Omental fat pad (tissue), 4 donors: ENCODE measurements at places on chromosomes 4 and X.

DNA sequence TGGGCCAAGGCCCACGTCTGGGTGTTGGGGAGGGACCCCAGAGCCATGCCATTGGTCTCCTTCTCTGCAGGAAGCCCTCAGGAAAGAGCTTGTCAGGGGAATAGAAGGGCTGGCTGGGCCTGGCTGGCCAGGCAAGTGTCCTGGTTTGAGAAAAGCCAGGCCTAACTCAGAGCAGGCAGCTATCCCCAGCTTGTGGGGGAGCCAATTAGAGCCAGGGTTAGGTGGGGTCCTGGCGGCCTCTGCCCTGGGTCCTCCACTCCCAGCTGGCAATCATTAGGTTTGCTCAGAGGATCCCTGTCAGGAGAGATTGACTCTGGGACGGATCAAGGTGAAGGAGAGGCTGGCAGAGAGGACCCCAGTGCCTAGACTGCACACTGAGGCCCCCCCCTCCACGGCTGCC lies 64.8 kb downstream of the PJA1 start:
- no peak for DNase-seq

GRCh38 chr4:7236847-7237246 lies 44.5 kb downstream of the SORCS2 start:
- DNase-seq = no peak

DNA sequence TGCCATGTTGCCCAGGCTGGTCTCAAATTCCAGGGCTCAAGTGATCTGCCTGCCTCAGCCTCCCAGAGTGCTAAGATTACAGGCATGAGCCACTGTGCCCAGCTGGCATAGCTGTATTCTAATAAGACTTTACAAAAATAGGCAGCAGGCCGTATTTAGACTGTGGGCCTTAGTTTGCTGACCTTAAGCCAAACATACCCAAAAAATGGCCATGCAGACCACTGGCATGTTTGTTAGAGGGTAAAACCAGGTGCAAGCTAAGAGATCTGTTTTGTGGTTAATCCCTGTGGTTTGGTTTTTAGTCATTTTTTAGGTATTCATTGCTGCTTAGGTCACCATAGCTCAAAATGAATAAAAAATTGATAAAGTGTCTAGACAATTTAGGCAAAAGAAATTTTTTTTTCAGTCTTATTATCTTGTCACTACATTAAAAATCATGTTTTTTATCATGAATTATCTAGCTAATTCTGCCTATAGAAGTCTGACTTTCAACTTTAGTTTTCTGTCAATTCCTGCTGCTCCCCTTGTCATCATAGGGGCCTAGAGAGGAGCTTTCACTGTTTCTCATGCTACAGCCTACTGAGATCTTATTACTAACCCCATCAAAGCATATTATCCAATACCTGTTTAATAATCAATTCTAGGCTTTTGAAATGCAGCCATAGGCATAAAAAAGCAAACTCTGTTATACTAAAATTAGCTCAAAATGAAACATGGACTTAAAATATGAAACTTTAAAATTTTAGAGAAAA lies 7.5 kb upstream of the SPINK2 start:
- DNase-seq = no peak

GRCh38 chrX:9291629-9292028 lies 173.2 kb upstream of the TBL1X start:
- DNase-seq = no peak

- DNase-seq = no peak
These were observed 38.2 kb downstream of the WFS1 start for GRCh38 chr4:6307891-6308290.

DNA sequence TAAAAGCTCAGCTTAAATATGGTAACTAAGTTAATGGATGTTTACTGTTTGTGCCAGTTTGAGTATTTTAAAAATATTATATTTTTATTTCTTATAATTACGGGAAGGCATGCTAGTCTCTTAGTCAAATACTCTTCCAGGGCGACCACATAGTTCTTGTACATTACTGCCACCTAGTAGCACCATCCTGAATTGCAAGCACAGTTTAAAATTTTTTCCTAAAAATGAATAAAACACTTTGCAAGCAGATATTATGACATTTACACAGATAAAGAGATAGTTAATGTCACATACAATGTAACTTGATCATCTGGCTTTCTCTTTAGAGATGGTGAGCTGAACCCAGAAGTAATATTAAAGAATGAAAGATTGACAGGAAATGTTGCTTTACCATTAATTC lies 11.5 kb downstream of the NDP start:
- DNase-seq = no peak

DNA sequence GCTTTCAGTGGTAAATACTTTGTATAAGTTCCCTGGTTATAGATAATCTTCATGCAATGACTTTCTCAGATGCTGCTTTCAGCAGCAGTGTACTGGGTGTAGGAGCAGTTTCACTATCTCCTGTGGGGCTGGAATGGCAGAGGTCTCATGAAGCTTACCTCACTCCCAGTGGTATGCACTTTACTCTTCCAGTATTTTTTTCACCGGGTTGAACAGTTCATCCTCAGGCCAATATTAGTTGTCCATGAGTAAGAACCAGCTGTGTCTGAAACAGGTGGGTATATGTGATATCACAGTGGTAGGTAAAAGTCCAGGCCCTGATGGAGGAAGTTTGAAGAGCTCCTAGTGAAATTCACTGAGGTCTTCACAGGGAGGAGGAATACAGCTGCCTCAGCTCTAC lies 351.5 kb upstream of the EMCN start:
- no peak for DNase-seq

DNA sequence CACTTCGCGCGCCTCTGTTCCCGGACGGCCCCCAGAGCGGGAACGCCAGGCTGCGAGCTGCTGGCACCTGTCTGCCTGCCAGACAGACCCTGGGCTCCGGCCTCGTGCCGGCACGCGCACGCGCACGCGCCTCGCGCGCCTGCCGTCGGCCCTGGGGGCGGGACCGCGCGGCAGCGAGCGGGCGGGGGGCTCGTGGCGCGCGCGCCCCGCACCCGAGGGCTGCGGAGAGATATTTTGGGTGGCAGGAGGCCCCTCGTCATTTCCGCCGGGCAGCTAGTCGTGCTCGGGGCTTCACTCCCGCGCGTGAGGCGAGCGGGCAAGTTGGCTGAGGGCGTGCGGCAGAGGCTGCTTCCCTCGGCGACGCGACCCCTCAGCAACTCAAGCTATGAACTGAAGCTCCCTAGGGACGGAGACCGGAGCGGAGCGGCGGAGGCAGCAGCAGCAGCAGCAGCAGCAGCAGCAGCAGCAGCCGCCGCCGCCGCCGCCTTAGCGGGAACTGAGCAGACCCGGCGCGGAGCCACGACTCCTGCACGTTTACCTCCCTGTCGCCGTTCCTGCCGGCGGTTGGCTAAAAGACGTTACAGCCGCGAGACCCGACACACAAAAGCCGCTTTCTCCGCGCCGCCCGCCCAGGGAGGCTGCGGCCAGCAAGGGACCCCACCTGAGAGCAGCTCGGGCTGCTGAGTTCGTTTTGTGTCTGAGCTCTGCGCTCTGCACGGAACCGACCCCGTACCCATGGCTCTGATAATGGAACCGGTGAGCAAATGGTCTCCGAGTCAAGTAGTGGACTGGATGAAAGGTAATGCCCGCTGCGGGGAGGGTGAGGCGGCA lies at the start of gene CNKSR2:
Gene CNKSR2, plus strand, starts transcription at position 256 of the 831 bp plus-strand sequence. Its CDS starts 480 bp downstream, at position 736.
- DNase-seq = no peak

DNA sequence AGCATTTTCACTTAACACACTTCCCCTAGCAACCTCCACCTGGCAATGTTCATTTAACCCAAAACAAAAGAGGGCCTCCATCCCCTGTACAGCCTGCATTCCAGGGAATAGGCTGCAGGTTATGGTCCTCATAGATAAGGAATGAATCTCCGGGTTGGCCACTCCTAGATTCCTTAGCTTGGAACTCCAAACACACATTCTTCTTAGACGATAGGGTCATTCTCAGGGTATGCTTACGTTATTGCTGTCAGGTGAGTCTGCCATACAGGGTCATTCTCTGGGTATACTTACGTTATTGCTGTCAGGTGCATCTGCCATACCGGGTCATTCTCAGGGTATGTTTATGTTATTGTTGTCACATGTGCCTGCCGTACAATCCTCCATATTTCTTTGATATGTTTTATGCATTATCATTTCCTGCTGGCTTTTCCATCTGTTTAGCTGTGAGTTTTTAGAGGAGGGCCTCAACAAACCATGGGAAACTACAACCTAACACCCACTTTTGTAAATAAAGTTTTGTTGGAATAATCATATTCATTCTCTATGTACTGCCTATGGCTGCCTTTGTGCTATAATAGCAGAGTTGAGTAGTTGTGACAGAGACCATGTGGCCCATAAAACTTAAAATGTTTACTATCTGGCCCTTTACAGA lies 8.2 kb upstream of the AFF1 start:
- no peak for DNase-seq

- DNase-seq = no peak
These were observed 38.5 kb upstream of the GPC3 start for GRCh38 chrX:134023851-134024281.

- DNase-seq = no peak
These were observed 29.4 kb upstream of the OPHN1 start for GRCh38 chrX:68462653-68463052.
